ENCODE measurements at places on chromosomes 2 and 18.

- DNase-seq = no peak
Measured at GRCh38 chr18:36629836-36630235, 199.0 kb downstream of the TPGS2 start.

GRCh38 chr2:26605195-26605998 is 35.8 kb downstream of the CIB4 start:
- peak; percentile 30 for DNase-seq

DNA sequence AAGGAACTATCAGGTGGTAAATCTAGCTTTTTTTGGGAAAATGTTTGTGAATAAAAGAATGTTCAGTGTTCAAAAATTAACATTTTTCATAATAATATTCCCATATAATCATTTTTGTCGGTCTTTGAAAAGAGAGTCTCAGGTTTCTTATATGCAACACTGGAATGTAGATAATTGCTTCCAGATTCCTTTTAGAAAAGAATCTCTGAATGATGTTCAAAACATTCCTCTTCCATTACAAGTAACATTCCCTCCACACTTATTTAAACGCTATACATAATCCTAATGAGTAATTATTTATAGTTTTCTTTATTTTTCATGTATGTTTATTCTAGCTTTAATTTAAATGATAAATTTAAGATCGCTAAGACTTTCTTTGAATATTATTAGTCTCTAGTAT is 7.0 kb downstream of the ZSWIM2 start:
- DNase-seq = peak; percentile 40

DNA sequence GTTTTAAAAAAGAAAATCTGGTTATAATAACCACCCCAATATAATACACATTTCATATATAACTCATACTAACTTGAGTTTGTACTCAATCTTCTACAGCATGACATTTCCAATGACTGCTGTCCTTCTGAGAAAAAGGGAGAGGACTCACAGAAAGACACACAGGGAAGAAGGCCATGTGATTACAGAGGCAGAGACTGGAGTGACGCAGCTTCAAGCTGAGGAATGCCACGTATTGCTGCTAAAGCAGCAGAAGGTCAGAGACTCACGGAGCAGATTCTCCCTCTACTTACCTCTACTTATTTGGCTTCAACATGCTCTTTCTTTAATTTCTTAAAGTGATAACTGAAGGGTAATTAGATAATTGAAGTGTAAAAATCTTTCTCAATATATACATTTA is 753.5 kb upstream of the PKDCC start:
- no peak for DNase-seq

DNA sequence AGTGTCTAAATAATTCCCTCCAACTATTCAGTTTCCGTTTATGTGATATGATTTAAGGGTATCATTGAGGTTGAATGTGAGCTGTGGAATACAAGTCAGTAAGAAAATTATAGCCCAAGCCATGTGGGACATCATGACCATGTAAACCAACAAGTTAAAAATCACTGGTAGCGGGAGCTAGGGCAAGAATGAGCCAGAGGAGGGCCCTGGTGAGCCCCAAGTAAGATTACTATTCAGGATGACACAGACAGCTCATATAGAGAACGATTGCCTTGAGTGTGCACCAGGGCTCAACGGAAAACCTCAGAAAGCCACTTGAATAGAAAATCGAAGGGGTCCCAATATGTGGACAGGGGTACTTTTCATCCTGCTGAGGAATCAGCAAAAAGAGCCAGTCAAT is 87.8 kb upstream of the RBMS1 start:
- no peak for DNase-seq

- DNase-seq = no peak
Measured at GRCh38 chr2:215370112-215370965, 58.5 kb downstream of the ATIC start.

GRCh38 chr18:42734520-42734919 is 381.0 kb downstream of the RIT2 start:
- no peak for DNase-seq

DNA sequence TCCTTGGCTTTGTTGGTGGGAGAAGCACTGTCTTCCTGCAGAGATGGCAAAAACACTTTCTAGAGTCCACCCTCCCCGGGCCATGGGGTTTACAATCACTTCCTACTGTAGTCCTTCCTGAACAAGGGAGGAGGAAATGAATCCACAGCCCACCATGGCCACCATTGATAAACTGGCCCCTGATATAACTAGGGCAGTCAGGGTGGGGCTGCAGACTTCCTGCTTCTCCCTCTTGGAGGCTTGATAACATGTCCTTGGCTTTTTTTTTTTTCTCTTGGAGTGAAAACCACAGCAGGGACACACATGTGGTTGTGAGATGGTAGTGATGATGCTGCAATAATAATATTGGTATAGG is 437.8 kb downstream of the ZNF521 start:
- DNase-seq = no peak

- peak; percentile 8 for DNase-seq
Measured at GRCh38 chr2:54722641-54723040, 821 bp upstream of the EML6 start.

DNA sequence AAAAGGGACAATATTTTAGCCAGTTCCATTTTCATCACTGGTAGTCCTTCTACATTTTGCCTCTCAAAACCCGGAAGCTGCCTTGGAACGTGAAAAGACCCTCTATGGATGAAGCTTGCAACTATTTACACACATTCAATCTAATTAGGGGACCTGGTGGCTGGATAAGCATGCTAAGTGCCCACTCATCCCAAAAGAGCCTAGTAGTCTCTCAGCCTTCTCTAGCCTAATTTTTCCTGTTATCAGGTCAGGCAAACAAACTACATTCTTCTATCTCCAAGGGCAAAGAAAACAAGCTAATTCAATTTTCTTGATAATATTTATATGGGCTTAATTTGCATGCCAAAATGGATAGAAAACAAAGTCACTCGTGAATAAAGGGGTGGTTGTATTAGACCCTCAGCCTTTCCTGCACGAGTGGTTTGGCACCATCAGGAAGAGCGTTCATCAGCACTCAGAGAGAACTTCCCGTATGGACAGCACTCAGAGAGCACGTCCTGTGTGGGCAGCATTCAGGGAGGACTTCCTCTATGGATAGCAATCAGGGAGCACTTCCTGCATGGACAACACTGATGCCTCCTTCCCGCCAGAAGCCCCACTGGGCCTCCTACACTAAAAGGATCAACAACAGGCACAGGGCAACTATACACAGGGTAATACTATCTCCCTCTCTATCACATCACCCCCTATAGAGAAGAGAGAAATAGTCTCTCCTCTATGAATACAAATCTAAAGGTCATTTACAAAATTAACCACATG is 122.2 kb downstream of the RBMS1 start:
- no peak for DNase-seq

- DNase-seq = no peak
Measured at GRCh38 chr2:216960671-216961268, 100.9 kb upstream of the TNP1 start.

GRCh38 chr18:8747440-8747937 is 42.1 kb downstream of the MTCL1 start:
- peak; percentile 62 for DNase-seq

GRCh38 chr18:79950515-79951341 is 725 bp downstream of the SLC66A2 start:
- no peak for DNase-seq

- no peak for DNase-seq
Measured at GRCh38 chr18:3016585-3017297, 3.8 kb upstream of the LPIN2 start.

GRCh38 chr2:160375802-160376469 is 117.7 kb downstream of the RBMS1 start:
- DNase-seq = no peak

DNA sequence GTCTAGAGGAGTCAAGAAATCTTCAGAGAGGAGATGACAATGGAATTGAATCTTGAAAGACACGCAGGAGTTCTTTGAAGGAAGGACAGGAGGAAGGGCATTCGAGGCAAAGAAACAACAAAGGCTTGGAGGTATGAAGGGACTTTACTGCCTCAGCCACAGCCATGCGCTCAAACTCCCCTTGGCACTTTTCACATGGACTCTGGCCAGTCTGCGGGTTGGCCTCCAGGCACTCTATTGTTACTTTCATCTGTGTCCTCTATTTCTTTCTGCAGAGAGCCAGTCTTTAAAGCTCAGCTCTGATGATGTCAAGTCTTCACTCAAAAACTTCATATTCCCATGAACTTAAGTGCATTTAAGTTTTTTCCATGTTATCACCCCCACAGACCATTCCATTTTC is 95.4 kb downstream of the ZAP70 start:
- no peak for DNase-seq

- DNase-seq = peak; percentile 73
Measured at GRCh38 chr2:218301176-218301819, 9.0 kb upstream of the TMBIM1 start.

- DNase-seq = no peak
Measured at GRCh38 chr2:135050132-135050531, 2.0 kb upstream of the RAB3GAP1 start.

DNA sequence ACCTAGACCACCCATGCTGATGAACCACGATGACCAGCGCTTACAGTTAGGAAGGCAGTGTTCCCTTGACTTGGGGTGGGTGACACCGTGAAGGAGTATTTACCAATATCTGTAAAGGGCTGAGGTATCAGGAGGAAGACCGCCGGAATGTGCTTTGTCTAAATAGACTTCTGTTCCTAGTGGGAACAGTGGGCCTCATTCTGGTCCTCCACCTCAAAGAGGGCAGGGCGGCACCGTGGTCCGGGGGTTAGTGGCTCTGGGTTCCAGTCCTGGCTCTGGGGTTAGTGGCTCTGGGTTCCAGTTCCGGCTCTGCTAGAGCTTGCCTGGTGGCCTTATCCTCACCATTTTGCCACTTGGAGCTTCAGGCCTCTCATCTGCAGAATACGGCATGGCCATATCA is 91.6 kb upstream of the SMAD2 start:
- no peak for DNase-seq

DNA sequence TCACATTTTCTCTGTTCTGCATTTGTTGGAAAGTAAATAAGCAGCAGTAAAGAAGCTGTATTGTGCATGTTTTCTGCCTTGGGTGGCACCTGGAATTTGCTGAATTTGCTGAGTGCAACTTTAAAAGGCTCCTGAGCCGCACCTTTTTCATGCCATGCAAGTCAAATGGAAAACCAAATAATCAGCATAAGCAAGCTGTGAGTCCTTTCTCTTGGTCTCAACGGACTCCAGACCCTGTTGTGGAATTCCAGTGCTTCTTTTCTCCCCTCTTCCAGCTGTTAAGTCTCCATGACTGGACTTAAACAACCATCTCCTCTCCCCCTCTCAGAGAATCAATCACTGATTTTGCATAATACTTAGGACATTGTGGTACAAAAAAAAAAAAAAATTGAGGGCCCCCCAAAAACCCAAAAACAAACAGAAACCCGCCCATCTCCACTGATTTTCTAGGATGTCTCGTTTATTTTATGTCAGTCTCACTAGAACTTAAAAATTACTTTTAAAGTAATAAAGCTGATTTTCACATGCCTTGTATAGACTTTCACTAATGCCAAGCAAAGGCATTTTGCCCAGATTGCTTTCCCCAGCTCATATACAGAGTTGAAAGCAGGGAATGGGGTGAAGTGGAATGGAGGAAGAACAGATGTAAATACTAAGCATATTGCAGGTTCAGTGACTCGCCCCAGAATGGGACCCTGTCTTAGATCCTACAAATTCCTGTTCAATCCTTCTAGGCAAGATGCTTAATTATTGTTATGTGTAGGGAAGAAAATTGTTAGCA is 5.1 kb upstream of the CETN1 start:
- no peak for DNase-seq

DNA sequence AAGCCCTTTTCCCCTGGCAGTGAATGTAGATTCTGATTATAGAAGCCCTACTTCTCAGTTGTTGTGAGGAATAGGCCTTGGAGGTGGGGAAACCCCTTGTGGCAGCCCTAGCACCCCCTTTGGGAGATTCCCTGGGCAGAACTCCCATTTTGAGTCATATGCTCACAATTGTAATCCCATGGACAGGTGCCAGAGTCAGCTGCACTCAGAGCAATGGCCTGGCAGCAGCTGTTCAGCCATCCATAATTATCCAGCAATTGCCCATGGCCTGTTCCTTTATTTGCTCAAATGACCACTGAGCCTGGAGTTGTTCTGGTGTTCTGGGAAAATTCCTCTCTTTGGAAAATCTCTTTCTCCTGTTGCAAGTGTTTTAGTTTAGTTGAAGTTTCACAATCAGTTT is 71.7 kb downstream of the PTRHD1 start:
- DNase-seq = peak; percentile 84
